Stimulated activated naive CD4-positive, alpha-beta T cell treated with Interleukin-2 at 50 U/mL for 16 hours (primary cell): ENCODE measurements at places on chromosomes 2 and 18.

- no peak for DNase-seq
Observed at GRCh38 chr18:59907172-59907571, 7.4 kb downstream of the PMAIP1 start.

- DNase-seq = peak; percentile 44
Observed at GRCh38 chr2:11248-11941, 34.9 kb downstream of the FAM110C start.

DNA sequence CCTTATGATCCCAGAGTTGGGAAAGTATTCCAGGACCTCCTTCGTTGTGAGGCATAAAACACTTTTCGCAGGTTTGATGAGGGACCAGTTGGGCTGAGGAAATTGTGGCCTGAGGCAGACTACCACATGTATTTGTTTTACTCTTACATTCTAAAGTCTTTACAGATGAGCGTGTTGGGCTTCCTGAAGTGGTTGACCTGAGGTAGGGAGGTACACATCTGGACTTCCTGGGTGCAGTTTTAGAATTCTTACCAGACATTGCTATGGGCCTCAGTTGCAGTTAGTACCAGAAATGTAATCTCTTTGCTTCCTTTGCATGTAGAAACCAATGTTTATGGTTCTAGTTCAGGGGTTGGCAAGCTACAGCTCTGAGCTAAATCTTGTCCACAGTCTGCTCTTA, 48.7 kb downstream of the COA5 start:
- no peak for DNase-seq

DNA sequence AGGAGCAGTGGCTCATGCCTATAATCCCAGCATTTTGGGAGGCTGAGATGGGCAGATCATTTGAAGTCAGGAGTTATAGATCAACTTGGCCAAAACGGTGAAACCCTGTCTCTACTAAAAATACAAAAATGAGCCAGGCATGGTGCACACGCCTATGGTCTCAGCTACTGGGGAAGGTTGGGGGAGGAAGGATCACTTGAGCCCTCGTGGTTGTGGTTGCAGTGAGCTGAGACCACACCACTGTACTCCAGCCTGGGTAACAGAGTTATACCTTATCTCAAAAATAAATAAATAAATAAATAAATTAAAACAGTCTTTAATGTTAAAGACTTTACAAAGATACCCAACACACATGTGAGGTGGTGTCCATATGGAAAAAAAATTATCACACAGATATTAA, 134.0 kb downstream of the C2orf74 start:
- DNase-seq = no peak

DNA sequence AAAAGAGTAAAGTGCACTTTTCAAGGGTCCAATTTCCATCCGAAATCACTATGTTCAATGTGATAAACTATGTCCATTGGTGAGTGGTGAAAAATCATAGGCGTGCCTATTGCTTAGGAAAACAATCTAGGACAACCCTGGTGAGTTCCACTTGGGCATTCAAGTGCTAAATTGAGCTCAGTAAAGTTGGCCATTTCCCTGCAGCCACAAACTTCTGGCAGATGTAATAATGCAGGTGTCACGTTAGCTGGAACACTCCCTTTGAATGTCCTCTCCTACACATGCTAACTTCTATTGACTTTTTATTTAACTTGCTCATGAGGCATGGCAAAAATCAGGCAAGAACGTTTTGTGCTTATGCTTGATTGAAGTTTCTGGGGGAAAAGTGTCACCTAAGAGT, 67.1 kb downstream of the CPS1 start:
- no peak for DNase-seq

GRCh38 chr2:230447455-230448451, 31.8 kb downstream of the SP100 start:
- peak; percentile 34 for DNase-seq

DNA sequence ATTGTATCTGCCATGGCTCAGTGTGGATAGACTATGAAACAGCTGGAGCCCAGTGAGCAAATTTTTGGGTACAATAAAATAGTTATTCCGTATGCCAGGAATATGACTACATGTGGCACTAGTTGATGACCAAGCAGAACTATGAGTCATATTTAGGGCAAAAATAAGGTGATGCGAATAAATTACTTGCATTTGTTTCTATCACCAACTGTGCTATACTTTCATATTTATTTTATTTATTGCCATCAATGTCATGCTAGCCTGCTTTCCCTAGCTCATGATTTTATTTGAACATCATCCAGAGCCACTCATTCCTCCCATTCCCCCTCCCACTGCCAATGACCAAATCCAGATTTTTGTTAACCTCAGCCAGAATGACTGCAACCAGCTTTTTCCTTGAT, 13.3 kb upstream of the FAP start:
- no peak for DNase-seq

DNA sequence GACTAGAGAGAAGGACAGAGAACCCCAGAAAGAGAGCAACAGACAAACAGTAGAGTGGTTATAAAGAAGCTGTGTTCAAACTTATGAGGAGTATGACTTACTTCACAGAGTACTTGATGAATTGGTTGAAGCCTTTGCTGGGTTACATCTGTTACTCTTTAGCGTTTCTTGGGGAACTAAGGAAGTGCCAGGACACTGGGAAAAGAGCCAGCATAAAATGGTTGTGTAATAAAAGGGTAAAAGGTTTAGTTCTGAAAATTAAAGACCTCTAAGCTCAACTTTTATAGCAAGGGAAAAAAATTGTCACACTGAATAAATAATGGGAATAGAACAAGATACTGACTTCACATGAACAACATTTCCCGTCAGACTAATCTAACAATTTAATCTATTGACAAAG, 17.0 kb upstream of the STAT4 start:
- no peak for DNase-seq

- DNase-seq = no peak
Observed at GRCh38 chr2:143279672-143280071, 150.5 kb downstream of the ARHGAP15 start.

DNA sequence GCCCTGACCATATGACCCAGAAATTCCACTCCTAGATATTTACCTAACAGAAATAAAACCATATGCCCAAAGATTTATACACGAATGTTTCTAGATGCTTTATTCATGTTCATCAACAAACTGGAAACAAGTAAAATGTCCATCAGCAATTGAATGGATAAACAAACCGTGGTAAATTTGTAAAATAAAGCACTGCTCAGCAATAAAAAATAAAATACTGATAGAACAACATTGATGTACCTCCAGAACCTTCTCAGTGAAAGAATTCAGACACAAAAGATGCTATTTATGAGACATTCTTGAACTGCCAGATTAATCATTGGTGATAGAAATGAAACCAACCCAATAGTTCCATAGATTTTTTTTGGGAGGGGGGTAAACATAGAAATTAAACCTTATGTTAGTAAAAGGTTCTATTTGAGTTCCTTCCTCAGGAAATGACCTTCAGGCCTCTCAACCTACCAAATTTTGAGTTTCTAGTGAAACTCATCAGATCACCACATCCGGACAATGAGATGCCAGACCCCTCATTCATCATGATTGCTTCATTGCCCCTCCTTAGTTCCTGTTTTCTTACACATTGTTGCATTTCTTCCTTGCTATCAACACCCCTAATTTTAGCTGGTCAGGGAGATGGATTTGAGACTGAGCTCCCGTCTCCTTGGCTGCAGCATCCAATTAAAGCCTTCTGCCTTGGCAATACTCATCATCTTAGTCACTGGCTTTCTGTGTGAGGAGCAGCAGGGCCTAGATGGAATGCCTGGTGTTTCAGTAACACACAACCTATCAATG, 203.5 kb downstream of the LPIN1 start:
- no peak for DNase-seq

DNA sequence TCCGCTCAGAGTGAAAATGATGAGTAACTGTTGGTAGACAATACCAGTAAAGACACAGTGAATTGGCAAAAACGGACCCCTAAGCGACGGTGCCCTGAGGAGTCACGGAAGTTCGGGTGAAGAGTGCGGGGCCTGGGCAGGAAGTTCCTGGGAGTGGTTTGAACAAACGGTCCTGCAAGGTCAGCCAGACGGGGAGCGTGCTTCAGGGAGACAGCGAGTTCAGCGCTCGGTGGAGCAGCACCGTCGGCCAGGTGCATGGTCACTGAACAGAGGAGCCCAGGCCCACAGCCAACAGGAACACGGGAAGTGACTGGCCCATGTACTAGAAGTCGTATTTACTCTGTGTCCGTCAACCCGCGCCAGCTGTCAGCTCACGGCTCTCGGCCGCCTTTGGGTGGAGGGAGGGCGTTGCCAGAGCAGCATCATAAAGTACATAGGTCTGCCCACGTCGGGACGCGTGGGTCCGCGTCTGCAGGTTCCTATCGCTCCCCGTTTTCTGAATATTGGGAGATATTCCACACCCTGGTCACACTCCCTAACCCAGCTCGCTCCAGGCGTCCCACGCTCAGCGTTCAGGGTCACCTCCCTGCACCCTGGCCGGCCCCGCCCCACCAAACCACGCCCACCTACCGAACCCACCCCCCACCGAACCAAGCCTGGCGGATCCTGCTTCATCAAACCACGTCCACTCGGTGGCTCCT, 75.6 kb upstream of the UXS1 start:
- DNase-seq = peak; percentile 23

GRCh38 chr2:57711991-57712390, 334.6 kb upstream of the VRK2 start:
- DNase-seq = no peak

DNA sequence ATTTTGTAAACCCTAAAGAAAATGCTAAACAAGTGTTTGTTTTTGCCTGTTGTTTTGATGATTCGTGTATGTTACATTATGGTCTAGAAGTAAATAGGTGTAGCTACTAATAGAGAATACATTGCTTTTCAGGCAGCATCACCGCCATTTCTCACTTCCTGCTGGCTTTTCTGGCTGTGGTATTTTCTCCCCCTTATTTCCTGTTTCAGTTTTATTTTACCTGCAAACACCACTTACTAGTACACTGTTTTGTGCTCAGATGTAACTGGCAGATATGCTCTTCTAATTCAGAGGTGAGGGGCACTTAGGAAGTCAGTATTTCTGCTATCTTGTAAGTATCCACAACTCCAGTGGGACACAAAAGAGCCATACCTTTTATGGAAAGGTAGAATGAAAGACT, 38.1 kb upstream of the SLC3A1 start:
- DNase-seq = no peak

GRCh38 chr2:3334392-3335345, 42.9 kb downstream of the EIPR1 start:
- DNase-seq = no peak

- peak; percentile 23 for DNase-seq
Observed at GRCh38 chr2:160516547-160517365, 23.1 kb upstream of the RBMS1 start.

- no peak for DNase-seq
Observed at GRCh38 chr2:140711867-140712266, 1418.9 kb downstream of the LRP1B start.

DNA sequence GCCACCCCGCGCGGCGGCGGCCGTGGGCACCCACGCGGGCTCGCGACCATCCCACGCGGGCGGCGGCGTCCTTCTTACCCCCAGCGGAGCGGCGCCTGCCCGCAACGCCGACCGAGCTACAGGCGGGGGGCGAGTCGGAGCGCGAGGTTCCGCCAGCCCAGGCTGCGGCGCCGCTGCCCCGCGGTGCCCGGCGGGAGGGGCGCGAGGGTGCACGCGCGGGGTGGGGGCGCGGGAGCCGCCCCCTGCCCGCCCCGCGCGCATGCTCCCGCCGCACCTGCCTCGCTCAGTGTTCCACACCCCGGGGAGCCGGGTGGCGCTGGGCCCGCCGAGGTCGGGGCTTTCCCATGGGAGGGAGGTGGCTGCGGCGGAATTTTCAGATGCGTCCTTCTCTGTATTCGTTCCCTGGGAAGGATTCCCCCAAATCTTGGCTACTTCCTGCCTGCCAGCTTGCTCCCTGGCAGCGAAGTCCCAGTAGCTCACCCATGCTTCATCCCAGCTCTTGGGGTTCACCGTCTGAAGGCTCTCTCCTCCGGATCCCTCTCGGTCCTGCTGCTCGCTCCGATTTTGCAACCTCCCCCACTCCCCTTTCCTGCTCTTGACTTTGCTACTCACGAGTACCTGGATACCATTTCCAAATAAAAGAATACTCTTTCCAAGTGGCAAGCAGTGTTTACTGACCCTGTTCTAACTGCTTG, at the start of gene L3MBTL4:
Gene L3MBTL4, minus strand, starts transcription at position 189 of the 695 bp plus-strand sequence. CDS start 103,286 bp downstream, outside the sequence.
- no peak for DNase-seq

DNA sequence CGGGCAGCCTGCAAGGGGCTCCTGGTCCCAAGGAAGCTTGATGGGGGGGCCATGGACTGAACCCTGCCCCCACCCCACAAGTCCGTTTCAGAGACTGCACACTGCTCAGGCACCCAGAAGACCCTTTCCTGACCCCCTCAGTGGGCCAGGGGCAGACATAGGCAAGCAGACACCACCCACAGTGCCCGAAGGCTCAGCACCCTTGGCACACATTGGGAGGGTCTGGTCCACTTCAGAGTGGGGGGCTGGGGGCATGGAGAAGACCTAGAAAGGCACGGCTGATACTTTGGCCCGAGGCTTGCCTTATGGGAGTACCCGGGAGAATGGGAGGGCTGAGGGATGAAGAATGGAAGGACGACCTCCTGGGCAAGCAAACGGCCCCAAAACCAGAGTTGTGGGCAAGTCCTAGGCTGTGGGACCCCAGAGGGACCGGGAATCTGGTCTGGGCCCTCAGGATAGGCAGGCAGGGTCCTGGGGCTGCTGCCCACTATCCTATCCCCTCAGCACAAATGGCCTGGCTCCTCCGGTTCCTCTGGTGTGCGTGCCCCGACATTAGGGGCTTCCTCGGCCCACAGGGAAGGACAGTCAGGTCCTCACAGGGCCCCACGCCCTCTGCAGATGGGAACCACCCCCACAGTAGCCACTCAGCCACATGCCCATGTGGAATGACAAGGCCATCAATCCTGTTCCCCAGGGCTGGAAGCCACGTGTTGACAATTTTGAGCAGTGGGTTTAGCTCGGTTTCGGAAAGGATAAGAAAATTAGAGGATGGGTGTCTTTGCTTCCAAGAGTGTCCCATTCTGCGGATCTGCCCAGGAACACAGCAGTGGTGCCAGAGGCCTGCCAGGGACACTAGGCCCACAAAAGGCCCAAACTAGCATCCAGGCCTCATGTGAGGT, 15.0 kb upstream of the GPC1 start:
- no peak for DNase-seq

DNA sequence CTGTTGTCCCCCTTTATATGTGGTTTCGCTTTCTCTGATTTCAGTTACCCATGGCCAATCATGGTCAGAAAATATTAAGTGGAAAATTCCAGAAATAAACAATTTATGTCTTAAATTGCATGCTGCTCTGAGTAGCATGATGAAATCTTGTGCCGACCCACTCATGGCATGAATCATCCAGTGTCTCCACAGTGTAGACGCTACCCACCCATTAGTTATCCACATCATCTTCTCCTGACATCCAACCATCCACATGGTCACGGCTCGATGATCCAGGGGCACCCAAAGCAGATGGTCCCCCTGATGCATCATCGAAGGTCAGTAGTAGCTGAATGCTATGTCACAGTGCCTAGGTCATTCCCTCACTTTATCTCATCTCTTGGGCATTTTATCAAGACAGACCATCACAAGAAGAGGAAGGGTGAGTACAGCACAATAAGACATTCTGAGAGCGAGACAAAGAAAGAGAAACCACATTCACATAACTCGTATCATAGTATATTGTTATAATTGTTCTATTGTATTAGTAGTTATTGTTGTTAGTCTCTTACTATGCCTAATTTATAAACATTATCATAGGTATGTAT, 44.1 kb upstream of the ACKR3 start:
- DNase-seq = no peak

GRCh38 chr2:96356889-96357288, 21.3 kb downstream of the NCAPH start:
- DNase-seq = no peak

GRCh38 chr18:74175658-74176057, 27.3 kb downstream of the TIMM21 start:
- DNase-seq = no peak
